HS-5 (cell line): ENCODE measurements at places on chromosomes 4 and X.

DNA sequence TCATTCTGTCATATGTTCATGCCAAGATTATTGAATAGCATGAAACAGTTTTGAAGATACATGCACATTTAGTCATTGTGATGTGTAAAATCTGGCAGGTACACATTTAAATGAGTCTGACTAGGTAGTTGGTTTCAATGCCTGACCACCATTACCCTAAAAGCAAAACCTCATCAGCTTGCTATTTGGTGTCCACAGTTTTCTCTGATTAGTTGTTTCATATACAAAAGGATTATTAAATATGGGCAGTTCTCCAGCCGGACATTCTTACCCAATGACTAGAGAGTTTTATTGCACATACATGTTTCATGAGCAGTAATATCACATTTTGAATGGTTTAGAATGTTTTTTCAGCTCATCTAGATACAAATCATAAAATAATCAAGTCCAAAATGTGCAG lies 23.7 kb downstream of the DCHS2 start:
- peak; percentile 88 for DNase-seq

- no peak for DNase-seq
Observed at GRCh38 chrX:39599339-39599738, 498.4 kb downstream of the BCOR start.

DNA sequence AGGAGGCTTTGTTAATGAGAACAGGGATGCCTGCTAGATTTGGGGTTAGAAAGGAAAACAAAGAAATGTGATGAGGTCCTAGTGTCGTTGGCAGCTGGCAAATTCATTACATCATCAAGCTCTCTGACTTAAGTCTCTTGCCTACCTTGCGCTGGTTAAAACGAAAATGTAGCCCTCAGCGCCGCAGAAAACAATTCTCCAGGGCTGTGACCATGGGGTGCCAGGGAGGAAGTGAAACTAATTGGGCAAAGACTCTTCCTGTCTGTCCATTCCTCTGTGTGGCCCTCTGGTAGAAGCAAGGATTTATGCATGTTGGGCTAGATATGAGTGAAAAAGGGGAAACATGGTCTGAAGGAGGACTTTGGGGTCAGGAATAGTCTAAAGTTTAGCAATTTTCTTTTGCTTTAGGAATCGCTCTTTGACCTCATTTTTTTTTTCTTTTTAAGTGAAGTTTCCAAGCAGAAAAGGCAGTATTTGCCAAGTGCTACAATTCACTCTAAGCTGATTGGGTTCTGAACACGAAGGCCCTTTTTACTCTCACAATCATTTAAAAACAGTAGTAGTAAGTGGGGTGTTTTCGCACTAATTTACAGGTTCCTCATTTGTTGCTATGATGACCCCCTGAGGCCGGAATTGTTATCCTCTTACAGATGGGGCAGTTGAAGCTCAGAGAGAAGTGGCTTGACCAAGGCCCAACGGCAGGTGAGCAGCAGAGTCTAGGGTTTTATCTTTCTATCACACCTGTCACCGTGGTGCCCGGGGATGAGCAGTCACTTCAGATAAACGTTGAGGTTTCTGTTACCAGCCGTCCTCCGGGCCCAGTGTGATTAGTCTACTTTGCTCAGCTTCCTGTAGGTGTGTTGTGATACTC lies 27.3 kb upstream of the CHRNA9 start:
- DNase-seq: no peak

DNA sequence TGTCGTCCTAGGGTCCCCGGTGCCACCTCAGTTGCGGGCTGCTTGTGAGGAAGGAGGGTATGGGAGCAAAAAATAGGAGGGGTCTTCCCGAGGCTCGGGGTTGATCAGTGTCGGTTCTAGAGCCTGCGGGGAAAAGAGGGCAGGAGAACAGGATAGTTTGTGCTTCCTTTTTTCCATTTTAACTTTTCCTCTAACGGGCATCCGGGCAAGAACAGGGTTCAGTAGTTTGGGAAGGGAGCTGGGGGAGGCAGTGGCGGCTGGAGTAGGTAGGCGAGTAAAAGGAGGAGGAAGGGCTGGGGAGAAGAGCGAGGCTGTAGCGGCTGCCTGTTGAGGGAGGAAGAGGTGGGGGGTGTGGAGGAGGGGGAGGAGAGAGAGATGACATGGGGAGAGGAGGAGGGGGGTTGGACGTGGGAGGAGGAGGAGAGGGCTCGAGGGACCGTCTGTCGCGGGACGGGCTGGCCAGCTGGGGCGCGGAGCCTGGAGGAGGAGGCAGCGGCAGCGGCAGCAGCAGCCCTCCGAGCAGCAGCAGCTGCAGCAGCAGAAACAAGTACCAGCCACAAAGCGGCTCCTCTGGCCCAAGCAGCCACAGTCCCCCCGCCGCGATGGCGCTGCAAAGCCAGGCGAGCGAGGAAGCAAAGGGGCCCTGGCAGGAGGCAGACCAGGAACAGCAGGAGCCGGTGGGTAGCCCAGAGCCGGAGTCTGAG lies at the start of gene SLC16A2:
TSS of gene SLC16A2 (plus strand) at position 458 of the 704 bp plus-strand sequence. CDS start at position 603, 145 bp downstream.
- DNase-seq: no peak

- no peak for DNase-seq
Observed at GRCh38 chrX:123454712-123455431, 270.8 kb downstream of the GRIA3 start.

DNA sequence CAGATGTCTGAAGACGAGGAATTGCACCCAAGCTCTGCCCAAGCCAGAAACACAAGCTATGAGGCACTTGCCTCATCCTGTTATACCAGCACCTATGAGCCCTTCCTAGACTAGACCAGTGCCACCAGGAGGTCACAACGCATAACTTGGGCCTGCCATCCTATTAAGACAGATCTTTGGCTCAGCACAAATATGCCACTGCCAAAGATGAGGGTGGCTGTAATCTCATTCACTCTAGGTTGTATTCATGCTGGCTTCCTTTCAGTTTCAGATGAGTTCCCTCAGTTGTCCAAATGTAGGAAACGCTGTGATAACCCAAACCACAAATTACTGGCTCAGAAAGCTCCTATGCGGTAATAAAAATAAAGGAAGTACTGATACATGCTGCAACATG lies 76.5 kb upstream of the CITED1 start:
- no peak for DNase-seq

GRCh38 chr4:4585012-4585670 lies 43.3 kb upstream of the STX18 start:
- DNase-seq: peak; percentile 76

- no peak for DNase-seq
Observed at GRCh38 chr4:170497689-170498088, 407.9 kb upstream of the AADAT start.

DNA sequence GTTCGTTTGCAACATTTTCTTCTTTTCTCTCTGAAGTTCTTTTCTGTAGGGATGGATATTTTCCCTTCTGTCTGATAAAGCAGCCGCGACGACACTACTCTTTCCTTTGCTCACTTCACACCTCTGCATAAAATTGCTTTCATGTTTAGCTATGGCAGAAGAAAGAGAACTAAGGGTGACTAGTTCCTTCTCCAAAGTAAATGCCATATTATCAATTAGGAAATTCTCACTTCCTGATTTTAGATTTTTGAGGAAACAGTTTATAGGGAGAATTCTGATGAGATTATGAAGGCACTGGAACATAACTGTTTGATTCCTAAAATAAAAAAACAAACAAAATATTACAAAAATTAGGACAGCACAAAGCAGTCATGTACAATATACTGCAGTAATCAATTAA lies 29.2 kb downstream of the FANCB start:
- no peak for DNase-seq

DNA sequence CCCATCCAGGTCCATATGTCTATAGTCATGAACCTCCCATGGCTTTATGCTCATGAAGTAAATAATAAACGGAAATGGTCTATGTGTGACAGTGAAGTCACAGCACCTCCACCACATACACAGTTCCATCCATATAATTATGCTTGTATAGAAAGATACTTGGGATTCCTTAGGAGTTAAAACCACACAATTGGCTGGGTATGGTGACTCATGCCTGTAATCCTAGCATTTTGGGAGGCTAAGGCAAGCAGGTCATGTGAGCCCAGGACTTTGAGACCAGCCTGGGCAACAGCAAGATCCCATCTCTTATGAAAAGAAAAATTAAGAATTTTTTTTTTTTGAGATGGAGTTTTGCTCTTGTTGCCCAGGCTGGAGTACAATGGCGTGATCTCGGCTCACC lies 55.6 kb upstream of the RBM47 start:
- peak; percentile 38 for DNase-seq

GRCh38 chr4:53790286-53790685 lies 199.0 kb upstream of the LNX1 start:
- DNase-seq: no peak

DNA sequence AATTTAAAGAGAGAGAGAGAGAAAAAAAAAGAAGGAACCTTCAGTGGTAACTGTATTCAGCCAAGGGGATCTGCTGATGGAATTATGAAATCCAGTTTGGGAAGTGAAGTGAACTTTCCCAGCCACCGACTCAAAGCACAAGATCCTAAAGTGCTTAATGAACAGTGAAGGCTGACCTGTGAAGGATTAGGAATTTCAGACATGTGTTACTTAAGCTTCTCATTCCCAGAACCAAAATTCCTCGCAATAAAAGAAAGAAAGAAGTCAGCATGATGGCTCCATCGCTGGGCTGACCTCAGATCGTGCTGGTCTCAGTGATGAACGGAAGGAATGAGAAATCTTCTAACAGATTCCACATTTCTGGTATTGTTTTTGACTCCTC lies 135.2 kb downstream of the ARSF start:
- DNase-seq: no peak

DNA sequence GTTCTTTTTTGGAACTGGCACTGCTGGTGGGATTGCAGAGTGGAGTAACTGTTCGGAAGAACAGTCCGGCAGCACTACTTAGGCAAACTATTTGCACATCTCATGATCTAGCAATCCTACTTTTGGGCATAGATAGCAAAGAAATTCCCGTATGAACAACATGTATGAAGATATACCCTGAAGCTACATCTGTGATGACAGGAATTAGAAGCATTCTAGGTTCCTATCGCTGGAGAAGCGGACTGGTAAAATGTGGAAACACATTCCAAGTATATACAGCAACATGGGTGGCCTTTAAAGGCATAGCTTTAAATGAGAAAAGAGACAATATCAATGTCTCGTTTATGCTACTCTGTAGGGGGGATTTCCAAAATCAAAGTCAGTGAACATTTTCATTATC lies 3.1 kb downstream of the DCAF16 start:
- no peak for DNase-seq

DNA sequence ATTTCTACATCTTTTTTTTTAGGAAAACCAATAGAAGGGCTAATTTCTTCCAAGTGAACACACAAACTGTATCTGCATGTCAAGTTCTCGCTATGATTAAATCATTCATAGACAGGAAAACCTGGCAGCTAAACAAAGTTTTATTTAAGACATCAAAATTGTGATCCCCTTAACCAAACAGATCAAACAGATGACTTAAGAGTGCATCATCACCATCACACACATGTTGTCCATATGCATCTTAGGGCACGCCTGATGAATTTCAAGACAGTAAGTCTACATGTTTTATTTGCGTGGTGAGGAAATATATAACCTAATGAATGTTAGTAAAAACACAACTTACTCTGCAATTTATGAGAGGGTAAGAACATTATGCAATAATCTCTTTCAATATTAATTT lies 317.0 kb upstream of the ANXA10 start:
- DNase-seq: peak; percentile 79

GRCh38 chr4:36099509-36099908 lies 144.8 kb downstream of the ARAP2 start:
- DNase-seq: no peak

DNA sequence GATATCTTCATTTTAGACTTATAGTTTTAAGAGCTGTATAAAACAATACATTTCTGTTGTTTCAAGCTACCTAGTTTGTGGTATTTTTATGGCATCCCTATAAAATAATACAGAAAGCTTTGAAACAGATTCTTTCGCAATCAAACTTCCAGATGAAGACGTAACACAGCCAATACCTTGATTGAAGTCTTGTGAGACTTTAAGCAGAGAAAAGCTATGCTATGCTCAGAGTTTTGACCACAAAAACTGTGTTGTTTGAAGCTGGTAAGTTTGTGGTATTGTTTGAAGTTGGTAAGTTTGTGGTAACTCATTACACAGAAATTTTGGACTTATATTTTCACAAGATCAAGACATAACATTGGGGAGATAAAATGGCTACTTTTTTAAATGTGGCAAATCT lies 201.8 kb upstream of the UGT8 start:
- no peak for DNase-seq
